ENCODE measurements at places on chromosomes 5 and 9.

DNA sequence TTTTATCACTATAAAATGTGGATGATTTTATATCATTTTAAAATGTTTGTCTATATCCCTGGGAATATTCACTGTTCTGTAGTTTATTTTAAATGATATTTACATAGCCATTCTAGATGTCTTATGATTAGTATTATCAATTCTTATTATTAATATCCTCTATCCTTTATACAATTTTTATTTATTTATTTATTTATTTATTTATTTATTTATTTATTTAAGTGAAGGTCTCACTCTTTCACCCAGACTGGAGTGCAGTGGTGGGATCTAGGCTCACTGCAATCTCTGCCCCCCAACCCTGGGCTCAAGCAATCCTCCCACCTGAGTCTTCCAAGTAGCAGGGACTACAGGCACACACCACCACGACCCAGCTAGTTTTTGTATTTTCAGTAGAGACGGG, 1848.9 kb downstream of the EFNA5 start:
- no peak for DNase-seq

GRCh38 chr5:71988808-71989207, 118.5 kb upstream of the MAP1B start:
- DNase-seq, result no peak

DNA sequence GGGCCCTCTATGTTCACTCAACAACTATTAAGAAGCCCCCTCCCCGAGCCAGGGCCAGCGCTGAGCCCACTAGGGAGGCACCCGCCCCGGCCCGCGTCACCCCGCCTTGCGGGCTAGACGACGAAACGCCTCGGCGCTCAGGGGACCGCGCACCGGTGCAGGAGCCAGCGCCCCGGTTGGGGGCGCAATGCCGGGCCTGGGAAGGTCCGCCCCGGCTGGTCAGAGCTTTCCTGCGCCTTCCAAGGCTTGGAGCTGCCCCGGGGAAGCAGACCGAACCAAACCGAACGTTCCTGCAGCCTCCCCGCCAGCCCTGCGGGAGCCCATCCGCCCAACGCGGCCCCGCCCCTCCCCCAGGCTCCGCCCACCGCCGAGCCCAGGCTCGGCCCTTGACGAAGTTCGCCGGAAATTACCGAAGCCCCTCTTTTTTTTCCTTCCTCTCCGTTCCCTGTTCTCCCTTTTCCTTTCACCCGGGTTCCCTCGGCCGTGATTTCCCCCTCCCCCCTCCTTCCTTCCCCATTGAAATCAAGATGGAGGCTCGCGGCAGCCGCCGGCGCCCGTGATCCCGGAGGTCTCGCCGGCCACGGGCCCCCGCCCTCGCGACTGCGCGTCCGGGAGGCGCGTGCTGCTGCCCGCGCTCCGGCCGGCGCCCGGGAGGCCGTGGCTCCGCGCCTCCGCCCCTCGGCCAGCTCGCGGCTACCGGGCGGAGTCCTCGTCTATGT, at the start of gene TRIO:
TSS of gene TRIO (plus strand) at position 516 of the 719 bp plus-strand sequence. CDS start 384 bp downstream, outside the sequence.
- peak; percentile 80 for DNase-seq

- DNase-seq, result no peak
These were observed 65.3 kb upstream of the ADRB2 start for GRCh38 chr5:148760945-148761638.

DNA sequence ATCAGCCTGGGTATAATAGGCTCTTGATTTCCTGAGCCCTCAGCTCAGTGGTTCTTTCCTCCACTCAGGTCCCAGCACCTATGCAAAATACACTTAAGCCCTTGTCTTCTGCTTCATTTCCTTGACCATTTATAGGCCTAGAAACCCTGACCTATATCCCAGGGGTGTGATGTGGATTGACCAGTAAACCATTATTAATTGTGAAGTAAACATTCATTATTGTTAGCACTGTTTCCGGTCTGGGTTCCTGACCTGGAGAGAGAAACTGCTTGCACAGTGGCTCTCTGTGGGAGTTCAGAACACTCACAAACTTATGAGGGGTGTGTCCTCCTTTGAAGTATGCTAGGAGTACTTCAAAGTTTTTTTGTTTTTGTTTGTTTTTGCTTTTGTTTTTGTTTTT, 19.6 kb upstream of the TOMM5 start:
- no peak for DNase-seq

DNA sequence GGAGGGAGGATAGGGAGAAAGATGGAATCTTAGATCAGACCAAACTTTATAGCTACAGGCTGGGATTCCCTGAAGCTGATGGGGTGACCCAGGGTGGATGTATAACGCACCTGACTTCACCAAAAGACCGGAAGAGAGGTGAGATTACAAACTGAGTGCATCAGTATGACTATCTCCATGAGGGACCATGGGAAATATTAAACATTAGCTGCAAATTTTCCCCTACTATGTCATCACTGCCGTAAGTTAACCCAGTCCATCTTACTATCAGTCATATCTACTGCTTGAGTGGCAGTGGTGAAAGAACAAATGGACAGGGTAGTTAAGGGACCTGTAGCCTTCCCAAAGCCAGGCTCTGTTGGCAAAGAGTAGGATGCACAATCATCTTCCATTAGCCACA, 368.3 kb downstream of the EFNA5 start:
- DNase-seq, result no peak

- no peak for DNase-seq
These were observed 153.7 kb upstream of the ADCY2 start for GRCh38 chr5:7242118-7242710.

- DNase-seq, result no peak
These were observed 45.5 kb upstream of the MPDZ start for GRCh38 chr9:13324988-13325387.

DNA sequence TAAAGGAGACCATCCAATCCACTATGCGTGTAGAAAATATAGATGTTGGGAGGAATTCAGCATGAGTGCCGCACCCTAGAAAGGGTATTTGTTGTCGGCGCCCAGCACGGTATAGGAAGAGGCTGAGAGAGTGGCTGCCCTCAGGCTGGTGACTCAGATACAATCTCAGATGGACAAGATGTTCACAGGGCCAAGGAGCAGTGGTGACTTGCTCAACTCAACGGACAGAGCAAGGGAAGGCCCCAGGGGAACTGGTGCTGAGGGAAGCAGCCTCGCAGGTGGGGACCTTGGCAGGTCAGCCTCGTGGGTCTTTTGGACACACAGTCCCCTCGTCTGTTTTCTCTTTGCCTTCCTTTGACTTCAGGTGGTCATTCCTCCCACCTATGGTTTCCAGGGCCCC, 28.0 kb upstream of the IRX2 start:
- DNase-seq, result no peak

DNA sequence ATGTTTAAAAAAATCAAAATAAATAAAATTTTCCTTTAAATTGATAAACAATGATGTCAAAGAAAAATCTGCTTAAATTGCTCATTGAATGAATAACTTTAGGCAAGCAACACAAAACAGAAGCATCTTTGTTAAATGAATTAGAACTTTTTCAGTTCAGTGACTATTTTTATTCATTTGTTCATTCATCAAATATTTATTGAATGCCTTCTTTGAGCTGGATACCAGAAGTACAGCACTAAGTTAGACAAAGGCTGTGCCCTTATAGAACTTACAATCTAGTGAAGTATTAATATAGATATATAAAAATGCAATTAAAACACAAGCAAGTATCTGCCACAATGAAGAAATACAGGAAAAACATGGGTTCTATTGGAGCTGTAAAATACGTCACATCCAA, 10.8 kb downstream of the FNIP1 start:
- DNase-seq, result no peak

GRCh38 chr9:13461414-13461991, 182.0 kb upstream of the MPDZ start:
- no peak for DNase-seq

DNA sequence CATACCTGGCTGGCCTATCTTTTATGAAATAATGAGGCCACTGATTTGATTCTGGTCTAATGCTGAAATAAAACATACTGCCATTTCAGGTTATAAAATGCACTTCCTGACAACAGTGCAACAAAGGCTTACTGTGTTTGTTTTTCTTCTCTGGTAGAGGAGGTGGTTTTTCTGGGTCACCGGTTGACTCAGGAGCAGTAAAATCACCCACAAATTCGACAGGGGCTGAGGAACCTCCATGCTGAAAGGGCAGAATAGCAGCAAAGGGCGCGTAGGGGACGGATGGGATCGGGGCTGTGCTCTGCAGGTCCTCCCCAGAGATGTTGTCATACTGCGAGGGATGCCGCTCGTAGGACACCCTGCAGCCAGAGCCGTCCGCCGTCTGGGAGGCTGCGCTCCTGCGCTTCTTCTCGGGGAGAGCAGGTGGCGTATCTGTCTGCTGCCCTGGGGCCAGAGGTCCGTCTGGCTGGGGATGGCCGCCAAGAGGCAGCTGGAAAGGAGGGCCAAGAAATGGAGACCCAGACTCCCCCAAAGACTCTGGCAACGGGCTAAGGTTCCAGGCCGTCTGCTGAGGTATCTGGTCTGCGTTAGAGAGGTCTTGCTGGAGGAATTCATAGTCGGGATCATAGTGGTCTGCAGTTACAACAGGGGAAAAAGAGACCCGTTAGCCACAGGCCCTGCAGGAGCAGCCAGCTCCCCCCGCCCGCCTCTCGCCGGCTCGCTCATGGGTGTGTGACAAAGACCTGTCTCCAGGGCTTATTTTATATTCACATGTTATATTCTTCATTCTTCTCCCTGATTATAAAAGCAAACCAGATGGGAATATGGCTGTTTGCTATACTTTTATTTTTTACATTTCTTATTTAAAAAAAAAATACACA, 80.7 kb downstream of the PRRT1B start:
- DNase-seq, result no peak

DNA sequence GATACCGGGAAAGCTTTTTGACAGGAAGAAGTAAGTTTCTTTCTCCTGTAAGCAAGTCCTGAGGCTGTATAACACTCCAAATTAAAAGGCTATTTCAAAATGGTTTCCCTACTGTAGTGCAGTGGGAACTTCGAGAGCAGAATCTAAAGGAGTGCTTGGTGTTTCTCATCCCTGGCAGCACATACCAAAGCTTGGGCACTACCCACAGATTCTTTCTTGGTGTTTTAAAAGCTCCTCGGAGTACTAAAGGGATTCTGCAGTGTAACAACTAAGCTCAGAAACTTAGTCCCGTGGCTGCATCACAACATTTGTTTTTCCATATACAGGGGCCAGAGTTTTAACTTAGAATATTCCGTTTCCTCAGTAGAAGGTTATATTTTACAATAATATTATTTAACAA, 5.6 kb upstream of the APC start:
- no peak for DNase-seq

DNA sequence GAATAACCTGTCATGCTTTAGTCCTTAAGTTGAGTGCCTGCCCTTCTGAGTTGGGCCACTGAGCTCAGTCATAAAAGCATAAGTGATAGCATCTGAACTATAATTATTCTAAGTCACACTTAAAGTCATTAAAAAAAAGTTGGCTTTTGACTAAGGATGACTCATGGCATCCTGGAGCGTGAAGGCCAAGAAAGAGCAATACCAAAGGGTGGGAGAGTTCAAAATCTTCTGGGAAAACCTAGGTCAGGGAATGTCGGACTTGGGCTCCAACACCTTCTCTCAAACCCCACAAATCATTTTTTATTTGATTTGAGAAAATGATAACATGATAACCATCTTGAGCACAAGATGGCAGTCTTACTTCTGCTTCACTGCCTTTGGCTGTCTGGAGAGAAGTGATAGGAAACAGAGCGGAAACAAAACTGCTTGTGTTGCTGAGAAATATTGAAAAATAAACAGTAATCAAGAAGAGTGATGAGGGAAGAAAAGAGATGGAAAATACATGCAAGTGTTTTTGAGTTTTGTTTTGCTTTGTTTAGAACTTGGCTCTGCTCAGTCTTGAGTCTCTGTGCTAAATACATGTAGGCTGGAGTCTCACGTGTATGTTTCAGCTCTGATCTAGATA, 16.9 kb upstream of the NTRK2 start:
- DNase-seq, result no peak

DNA sequence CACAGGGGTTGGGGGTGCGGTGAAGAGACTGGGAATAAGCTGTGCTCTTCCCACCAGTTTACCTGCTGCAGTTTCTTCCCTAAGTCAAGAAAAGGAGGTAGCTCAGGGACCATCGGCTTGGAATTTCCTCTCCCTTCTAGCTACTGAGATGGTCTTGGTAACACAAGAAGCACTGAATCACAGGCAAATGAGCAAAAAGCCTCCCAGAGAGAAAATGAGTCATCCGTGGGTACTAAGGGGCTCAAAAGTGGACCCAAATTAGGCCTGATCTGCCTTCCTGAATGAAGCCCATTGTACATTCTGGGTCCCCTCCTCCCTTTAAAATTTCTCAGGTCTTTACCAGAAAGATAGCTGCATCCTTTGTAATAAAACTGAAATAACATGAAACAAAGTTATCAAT, 49.9 kb downstream of the PTPN3 start:
- no peak for DNase-seq

GRCh38 chr5:65818592-65818991, 96.6 kb downstream of the NLN start:
- DNase-seq, result no peak

DNA sequence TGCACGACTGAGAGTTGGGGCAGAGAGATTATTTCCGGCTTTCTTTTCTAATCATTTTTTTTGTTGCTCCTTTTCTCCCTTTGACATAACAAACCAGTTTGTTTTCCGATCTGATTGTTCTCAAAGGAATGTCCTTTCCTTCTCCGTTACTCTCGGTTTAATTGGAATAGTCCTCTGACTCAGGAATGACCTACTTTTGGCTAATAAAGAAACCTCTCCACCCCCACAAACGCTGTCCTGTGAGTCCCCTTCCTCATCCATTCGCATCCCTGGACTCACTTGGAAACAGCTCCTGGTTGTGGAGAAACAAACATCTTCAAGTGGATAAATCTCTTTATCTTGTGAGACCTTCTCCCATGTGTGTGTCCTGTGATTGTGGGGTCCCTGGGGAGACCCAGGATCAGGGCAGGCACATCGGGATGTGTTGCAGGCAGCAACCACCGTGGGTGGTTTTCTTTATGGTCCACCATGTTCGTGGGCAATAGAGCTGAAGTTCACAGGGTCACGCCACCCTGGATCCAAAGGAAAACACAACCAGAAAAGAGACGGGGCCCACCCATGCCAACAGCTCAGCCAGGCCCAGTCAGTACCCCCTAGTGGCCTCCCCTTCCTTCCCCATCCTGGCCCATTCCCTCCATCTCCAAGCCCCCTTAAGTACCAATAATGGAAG, 45.2 kb upstream of the NEK6 start:
- DNase-seq, result no peak

GRCh38 chr9:69089491-69089890, 53.9 kb downstream of the FXN start:
- DNase-seq, result no peak

- DNase-seq, result no peak
These were observed 484.9 kb downstream of the TMEM38B start for GRCh38 chr9:106179191-106179590.

Measured in activated naive CD4-positive, alpha-beta T cell treated with anti-CD3 and anti-CD28 coated beads, Interleukin-2, amount 50 U/mL, for 16 hours (primary cell).